ENCODE measurements at places on chromosomes 5 and 9.

GRCh38 chr5:19241690-19242089 is 746.3 kb downstream of the CDH18 start:
- peak; percentile 52 for DNase-seq

DNA sequence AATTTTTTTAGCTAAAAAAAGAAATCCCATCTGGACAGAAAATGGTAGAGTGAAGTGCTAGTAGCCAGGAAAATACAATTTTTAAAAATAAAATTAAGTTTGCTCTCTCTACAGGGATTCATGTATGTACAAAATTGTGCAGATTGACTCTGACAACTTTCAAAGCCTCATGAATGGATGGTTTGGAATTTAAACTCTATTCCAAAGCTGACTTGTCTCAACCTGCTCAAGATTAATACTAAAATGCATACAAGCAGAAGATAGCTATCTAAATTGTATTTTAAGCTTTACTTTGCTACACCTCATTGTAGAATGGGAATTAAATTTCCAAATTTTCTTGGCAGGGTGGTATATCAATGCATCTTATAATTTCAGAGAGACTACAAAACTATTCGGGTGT is 257.6 kb downstream of the RFX3 start:
- DNase-seq = no peak

DNA sequence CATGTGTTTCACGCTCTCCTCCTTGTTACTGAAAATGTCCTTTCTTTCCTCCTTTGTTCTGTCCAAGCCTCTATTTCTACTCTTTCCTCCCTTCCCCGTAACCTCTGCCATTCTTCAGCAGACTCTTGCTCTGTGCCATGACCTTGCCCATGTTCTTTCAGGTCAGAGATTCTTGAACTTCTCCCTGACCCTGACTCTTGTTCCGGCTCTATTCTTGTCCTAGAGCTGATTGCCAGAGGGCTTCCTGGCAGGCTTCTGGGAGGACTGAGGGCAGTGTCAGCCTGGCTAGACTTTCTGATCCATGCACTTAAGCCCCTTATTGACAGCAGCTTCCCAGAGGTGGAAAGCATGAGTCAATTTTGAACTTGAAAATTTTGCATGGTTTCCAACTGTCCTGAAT is 174.2 kb downstream of the TMEM161B start:
- no peak for DNase-seq

- no peak for DNase-seq
Observed at GRCh38 chr5:154395407-154396106, 50.2 kb upstream of the SAP30L start.

DNA sequence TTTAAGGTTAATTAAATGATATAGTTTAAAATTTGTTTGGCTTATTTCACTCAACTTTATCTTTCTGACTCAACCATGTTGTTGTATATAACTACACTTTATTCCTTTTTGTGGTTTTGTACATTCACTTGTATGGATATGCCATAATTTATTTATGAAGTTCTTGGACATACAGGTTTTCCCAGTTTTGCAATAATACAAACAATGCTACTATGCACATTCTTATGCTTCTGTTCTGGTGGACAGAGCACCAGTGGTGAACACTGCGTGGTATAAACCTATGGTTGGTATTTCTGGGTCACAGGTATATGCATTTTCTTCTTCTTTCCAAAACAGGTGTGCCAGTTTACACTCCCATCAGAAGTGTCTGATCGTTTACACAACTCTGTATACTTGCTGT is 35.7 kb upstream of the TRIM14 start:
- no peak for DNase-seq

DNA sequence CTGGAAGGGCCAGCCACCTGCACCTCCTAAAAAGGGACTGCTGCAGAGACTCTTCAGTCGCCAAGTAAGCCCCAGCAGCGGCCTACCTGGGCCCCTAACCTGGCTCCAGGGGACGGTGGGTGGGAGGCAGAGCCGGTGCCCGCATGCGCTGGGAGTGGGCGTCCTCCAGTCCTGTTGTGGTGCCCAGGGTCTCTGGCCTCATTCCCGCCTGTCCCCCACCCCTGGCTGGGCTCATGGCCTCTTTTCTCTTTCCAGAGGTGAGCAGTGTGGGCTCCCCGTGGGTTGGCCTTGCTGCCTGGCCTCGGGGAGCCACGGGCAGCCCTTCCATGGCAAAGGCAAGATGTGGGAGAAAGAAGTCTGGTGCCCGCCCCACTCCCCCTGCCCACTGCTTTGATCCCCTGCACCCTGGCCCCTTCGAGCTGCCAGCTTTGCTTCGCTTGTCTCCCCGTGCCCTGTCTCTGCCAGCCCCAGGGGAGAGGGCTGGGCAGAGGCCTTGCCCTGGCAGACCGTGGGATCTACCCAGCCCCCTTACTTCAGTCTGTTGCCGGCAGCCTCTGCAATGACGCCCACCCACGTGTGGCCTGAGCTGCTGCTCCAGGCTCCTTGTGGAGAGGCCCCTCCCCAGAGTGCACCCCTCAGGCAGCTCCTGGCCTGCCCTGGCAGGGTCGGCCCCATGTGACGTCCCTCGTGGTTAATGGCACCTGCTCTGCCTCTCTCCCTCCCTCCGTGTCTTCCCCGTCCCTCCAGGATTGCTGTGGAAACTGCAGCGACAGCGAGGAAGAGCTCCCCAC is 5.4 kb upstream of the PRR7 start:
- no peak for DNase-seq

DNA sequence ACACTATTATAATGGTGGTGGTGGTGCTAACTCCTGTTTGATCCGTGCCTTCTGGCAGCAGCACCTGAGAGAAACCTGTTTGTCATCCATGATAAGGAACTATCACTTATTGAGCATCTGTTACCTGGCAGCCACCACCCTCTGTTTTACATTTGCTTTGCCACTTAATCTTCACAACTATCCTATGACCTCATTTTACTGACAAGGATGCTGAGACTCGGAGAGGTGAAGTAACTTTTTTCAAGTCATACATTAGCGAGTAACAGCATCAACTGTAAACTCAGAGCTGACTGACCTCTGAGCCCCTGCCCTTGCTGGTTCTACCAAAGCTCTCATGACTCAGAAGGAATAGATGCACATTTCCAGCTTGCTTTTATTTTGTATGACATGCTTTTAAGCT is 81.1 kb downstream of the EGFLAM start:
- DNase-seq = no peak

DNA sequence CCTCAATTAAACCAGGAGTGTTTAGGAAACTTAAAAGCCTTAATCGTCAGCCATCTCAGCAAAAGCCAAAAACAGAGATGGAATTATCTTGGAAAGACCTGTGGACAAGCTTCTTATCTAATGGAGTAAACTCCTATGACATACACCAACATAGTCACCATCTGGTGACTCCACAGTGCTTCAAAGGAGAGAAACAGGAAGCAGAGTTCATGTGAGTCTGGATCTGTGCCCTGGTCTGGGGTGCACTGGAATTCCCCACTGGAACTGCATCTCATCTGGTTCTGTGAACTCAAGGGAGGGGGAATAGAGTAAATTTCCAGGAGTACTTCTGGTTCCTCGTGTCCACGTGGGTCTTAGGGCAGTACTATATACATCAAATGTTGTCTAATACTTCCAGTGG is 36.3 kb upstream of the KCNN2 start:
- no peak for DNase-seq

GRCh38 chr5:178114325-178115135 is 1.2 kb downstream of the N4BP3 start:
- DNase-seq = no peak

GRCh38 chr5:3622961-3623360 is 27.3 kb downstream of the IRX1 start:
- DNase-seq = no peak

Measured in RCC 7860 (cell line).